ENCODE measurements at places on chromosomes 4 and X.

- DNase-seq = peak; percentile 92
Measured at GRCh38 chrX:46554942-46555341, 9.7 kb upstream of the ZNF674 start.

DNA sequence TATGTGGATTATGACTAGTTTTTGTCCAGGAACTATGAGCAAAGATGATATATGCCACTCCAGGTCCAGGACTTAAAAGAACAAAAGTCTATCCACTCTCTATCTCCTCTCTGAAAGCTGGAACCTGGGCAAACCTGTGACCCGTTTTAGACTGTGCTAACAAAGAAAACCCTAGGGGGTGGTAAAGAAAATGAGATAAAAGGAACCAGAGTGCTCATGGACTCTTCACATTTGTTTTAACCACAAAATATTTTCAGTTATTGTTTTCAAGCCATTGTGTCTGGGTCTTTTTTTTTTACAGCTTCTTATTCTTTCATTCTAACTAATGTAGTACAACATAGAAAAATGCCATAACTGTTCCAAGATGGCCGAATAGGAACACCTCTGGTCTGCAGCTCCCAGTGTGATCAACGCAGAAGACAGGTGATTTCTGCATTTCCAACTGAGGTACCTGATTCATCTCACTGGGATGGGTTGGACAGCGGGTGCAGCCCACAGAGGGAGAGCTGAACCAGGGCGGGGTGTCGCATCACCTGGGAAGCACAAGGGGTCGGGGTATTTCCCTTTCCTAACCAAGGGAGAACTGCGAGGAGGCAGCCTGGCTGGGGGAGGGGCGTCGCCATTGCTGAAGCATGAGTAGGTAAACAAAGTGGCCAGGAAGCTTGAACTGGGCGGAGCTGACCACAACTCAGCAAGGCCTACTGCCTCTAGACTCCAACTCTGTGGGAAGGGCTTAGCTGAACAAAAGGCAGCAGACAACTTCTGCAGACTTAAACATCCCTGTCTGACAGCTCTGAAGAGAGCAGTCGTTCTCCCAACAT lies 45.1 kb downstream of the CHM start:
- DNase-seq = no peak

- no peak for DNase-seq
Measured at GRCh38 chrX:103586314-103586646, 965 bp downstream of the TCEAL4 start.

DNA sequence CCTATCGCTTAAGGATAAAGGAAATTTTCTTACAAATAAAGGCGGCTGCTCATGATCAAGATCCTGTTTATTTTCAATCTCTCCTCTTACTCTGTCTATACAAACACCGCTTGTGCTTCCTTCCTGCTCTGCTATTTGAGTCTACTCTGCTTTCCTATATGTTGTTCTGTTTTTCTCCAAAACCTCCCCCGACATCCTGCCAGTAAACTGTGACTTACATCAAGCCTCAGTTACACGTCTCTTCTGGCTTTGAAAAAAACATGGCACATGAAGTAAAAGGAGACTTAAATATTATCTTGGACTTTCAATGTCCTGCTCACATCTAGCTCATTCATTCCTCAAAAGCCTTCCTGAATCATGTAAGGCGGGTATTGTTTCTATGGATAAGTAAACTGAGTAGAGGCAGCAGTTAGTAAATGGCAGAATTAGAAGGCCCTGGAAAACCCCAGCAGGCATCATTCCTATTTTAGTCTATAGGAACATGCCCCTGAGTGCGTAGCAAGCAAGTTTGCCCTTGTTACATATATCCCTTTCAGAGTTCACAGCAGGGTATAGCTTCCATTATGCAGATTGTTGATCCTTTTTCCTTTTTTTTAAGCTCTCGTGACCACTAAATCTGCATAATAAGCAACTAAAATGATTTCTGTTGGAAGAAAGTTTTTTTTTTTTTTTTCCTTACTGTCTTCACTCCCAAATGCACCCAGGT lies 280.1 kb downstream of the RAPGEF2 start:
- peak; percentile 80 for DNase-seq

GRCh38 chr4:159639671-159640323 lies 536.9 kb downstream of the RAPGEF2 start:
- DNase-seq = peak; percentile 21

GRCh38 chr4:187666034-187666433 lies 329.5 kb upstream of the ZFP42 start:
- no peak for DNase-seq

GRCh38 chr4:113256946-113257345 lies 207.5 kb downstream of the ANK2 start:
- no peak for DNase-seq

DNA sequence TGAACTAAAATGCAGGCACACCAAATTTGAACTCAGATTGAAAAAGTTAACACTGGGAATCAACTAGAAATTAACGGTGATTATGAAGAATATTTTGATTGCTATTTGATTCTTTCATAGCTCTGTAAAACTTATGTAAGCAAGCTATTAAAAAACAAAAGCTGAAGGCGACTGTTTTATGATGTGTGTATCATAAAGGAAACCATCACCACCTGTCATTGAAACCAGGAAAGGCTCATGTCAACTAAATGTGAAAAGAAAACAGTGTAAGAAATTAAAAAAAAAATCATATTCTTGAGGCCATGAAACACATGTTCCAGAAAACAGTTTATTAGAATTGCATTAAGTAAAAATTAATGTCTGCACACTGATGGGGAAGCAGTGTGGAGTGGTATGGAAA lies 24.2 kb downstream of the CPE start:
- no peak for DNase-seq

DNA sequence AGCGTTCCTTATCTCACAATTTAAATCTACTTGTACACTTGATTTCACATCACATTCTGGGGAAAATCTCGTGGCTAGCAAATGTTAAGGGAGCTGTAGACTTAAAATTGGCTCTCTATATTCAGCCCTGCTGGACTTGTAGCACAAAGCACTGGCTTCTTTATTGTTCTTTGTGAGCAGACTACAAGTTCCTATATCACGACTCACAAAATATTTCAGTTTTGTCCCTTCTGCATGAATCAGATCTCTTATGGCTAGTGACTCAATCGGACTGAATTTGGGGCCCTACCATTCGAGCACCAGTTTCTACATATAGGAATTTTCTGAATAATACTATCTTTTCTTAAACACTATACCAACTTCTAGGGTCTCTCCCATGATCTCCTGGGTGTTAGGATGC lies 390.1 kb downstream of the ADAM29 start:
- DNase-seq = peak; percentile 87

DNA sequence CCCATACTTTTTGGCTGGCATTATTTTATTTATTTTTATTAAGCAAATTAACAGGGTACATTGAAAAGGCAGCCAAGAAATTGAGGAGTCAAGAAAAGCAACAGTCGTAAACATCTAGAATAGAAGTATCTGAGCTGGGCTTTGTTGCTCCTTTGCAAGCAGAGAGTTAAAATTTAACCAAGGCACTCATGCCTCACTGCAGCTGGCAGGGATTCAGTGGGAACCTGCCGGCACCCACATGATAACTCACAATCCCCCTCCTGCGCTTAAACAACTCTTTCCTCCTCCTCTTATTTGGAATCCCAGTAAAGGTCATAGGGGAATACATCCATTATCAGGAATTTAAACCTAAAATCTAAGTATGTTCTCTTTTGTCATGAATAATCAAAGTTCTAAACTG lies 115.5 kb downstream of the SOX3 start:
- DNase-seq = no peak

Data from osteoblast (primary cell).